NCI-H1694 (cell line): ENCODE measurements at places on chromosomes 5 and 9.

GRCh38 chr9:6930827-6931226 lies 173.1 kb downstream of the KDM4C start:
- DNase-seq: no peak

DNA sequence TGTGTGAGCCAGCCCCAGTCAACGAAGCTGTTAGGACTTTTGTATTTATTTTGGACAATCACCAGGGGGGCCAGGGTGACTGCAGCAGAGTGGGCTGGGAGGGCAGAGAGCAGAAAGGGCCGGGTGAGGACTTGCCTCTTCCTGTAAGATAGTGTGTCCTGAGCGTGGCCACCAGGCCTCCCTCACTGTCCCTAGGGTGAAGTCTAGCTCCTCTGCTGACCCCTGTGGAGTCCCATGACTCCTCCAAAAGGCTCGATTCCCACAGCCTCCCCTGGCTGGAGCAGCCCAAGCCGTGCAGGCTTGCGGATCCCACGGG lies 147.8 kb downstream of the RXRA start:
- no peak for DNase-seq

DNA sequence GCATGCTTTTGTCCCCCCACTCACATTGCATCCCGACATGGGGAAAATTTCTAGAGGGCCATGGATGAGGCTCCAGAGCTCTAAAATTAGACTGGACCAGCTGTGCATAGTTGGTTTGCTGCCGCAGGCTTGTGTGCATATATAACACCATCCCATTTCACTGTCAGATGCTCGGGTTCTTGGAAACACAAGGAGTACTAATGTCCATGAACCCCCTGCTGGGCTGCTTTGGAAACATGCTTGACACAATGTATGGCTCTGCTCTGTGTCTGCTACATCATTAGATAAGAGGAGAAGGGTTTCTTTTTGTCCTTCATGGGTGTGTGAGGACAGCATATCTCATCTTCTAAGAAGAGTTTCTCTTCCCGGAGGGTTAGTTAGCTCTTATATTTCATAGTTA lies 292.1 kb upstream of the RORB start:
- DNase-seq: no peak

GRCh38 chr5:95644351-95645042 lies 2.1 kb upstream of the RFESD start:
- no peak for DNase-seq

DNA sequence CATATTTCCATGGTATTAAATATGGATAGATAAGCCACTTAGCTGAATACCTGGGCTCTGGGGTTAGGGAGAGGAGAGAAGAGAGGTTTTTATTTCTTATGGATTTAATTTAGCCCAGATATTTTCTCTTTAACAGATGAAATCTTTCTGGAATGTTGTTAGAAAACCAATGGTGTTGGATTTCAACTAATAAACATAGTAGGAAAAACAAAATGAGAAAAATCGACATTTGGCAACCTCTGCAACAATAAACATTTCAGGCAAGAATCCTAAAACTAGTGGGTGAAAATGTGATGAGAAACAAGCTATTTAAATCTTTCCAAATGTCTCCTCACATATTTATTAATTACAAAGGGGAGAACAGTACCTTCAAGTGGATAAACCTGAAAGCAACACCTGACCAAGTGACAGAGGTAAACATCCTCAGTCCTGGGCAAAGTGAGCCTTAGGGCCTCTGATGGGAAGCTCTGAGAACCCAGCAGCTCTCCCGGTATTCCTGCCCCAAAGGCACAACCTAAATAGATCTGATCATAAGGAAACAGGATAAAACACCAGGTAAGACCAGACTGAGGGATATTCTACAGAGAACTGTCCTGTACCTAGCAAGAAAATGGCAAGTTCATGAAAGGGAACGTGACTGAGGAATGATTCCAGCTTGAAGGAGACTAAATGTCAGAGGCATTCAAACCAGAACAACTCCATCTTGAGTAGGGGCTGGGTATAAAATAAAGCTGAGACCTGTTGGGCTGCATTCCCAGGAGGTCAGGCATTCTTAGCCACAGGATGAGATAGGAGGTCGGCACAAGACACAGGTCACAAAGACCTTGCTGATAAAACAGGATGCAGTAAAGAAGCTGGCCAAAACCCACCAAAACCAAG lies 163.7 kb downstream of the ESM1 start:
- DNase-seq: no peak

DNA sequence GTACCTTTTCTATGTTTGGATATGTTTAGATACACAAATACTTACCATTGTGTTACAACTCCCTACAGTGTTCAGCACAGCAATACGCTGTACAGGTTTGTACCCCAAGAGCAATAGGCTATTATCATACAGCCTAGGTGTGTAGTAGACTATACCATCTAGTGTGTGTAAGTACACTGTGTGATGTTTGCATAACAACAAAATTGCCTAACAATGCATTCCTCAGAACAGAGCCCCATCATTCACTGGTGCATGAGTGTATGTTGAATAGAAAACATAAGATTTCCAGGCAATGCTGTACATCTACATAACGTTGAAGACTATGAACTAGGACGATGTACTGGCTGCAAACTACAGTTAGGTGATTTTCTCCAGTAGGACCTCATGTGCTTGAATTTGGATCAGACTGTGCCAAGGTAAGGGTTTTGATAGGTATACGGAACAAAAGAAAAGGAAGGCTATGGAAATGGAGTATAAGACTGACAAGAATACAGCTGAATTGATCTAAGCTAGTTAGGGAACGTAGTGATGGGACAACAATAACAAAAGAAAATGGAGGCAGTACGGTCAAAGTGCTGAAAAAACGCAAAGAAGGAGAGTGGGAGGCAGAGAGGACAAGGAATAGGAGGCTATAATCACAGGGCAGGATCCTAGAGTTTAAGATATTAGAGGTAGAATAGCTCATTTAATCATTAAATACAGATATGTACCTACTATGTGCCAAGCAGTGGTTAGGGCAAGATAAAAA lies 46.9 kb downstream of the FNIP1 start:
- no peak for DNase-seq

DNA sequence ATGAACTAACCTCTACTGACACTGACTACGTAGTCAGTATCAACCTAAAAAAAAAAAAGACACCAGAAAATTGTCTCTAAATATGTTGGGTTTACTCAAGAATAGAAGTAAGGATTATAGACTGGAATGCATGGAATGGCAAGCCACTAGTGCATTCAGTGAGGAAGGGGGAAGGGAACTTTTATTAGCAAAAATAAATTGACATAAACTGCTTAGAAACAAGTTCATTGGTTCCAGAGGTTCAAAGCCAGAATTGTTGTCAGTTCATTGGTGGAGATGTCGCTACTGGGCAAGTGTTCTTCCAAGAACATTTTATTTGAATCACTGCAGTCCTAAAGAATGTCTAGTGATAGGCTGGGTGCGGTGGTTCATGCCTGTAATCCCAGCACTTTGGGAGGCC lies 26.1 kb upstream of the AOPEP start:
- DNase-seq: no peak

DNA sequence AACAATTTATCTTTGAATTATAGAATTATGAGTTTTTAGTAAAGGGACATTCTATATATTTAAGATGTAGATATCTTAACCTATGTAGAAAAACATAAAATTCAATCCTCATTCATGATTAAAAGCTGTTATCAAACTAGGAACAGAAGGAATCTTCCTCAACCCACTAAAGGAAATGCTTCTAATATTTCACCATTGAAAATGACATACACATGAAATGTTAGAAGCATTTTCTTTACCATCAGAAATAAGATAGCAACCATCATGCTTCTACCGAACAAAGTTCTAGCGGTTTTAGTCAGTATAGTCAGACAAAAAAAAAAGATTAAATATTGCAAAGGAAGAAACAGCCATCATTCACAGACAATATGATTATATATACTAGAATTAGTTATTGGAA lies 32.2 kb downstream of the SHOC1 start:
- no peak for DNase-seq

DNA sequence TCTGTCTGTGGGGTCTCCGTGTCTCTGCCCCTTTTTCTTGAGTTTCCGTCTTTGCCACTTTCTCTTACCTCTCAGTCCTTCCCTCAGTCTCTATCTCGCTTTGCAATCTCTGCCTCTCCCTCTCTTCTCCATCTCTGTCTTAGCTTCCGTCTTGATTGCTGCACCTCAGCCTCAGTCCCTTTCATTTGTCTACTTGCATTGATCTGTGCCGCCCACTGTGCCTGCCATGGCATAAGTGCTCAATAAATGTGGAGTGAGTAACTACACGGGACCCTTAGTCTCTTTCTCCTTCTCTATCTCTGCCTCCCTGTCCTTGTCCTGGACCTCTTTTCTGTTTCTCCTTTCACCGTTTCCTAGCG lies 6.6 kb downstream of the PCDHGC5 start:
- no peak for DNase-seq

GRCh38 chr5:1332461-1333001 lies 12.4 kb downstream of the CLPTM1L start:
- DNase-seq: no peak

GRCh38 chr9:5110867-5111681 lies 74.4 kb downstream of the INSL6 start:
- DNase-seq: no peak

DNA sequence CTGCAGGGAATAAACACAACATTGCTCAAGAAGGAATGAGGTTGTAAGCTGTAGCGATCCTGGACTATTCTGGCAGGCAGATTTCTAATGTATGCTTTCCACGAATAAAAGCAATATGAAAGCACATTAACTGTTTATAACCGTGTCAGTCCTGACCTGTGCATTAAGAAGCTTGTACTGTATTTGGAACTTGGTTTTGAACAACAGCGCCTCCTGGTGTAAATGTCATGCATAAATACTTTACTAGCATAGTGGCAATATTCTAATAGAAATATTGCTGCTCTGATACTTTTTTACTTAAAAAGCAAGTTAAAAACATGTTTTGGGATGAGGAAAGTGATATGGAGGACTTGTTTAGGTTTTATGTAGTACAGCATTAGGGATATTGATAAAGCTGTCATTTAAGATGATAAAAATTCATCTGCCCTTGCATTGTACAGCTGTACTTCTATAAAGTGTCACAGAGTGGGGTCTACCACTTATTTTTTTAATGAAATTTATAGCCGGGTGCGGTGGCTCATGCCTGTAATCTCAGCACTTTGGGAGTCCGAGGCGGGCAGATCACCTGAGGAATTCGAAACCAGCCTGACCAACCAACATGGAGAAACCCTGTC lies 70.7 kb upstream of the GNE start:
- peak; percentile 87 for DNase-seq

GRCh38 chr5:18028036-18028435 lies 393.8 kb downstream of the TAF11L14 start:
- no peak for DNase-seq

GRCh38 chr5:2014058-2014610 lies 131.4 kb upstream of the IRX4 start:
- no peak for DNase-seq

- DNase-seq: no peak
Observed at GRCh38 chr5:134506054-134507039, 19.1 kb upstream of the JADE2 start.

GRCh38 chr5:124252747-124253146 lies 493.7 kb downstream of the ZNF608 start:
- no peak for DNase-seq

DNA sequence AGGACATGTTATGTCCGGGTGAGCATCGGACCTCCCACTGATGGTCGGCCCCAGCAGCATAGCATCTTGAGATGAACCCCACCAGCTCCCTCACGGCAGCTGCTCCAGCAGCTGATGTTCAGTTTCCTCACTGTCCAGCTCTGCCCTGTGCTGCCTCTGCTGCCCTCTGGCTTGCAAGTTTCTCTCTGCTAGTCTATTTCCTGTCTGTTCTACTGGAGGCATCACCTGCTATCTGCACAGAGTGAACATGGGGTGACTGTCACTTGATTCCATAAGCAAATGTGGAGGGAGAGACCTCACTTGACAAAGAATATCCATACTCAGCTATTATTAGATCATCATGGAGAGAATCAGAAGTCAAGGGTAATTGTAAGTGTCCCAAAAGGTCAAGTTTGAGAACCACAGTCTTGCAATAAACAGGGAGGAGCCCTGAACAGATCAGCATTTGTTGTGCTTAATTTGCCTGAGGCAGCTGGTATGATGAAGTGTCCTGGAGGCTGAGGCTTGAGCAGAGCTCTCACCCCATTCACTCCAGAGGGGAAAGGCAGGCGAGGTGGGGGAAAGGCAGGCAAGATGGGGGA lies 702.8 kb downstream of the SEMA5A start:
- no peak for DNase-seq

- no peak for DNase-seq
Observed at GRCh38 chr9:129387822-129388221, 209.8 kb upstream of the IER5L start.
